ENCODE measurements at places on chromosomes 12 and 14. TPM values are rescaled to one million over a fixed set of nuclear protein-coding genes. Genes with fewer than 3 reads are reported as not detected.

The FGD4 gene
- total RNA-seq, result 28.3 TPM

The TIGAR gene
- total RNA-seq, result 13.2 TPM

The GPR135 gene
- total RNA-seq, result 15.2 TPM

DNA sequence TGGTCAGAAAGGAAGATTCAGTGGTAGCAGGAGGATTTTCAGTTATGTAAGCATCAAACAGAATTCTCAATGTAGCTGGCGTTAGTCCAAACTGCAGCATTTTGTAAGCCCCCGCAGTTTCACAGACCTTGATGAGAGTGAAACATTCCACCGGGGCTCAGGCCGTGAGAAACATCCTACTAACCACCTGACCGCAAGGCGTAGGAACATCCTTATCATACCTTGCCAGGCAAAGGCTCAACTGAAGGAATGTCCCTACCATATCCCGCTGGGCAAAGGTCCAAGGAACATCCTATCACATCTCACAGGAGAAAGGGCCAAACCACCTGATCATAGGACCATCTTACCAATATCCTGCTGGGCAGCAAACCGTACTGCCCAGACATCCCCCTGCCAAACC, 624.8 kb upstream of the TMEM132C start:
- no peak for DNase-seq

DNA sequence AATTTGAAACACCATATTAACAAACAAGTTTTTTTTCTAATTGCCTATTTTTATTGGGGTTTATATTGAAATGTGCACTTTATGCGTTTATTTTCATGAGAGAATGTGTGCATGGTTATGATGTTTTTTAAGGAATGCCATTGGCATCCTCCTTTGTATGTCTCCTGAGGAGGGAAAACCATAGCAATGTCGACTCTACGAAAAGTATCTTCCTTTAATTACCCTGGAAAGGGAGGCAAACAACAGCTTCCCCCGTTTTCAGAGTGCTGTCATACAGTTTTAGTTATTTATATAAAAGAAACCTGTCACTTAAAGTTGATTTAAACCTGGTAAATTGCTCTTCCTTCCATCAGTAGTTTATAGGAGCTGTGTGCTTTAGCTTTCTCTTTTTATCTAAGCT, 117.4 kb downstream of the PLEKHA5 start:
- DNase-seq, result no peak
